ENCODE measurements at places on chromosomes 1 and 21.

- DNase-seq, result no peak
Observed at GRCh38 chr1:47924270-47925048, 72.7 kb downstream of the TRABD2B start.

DNA sequence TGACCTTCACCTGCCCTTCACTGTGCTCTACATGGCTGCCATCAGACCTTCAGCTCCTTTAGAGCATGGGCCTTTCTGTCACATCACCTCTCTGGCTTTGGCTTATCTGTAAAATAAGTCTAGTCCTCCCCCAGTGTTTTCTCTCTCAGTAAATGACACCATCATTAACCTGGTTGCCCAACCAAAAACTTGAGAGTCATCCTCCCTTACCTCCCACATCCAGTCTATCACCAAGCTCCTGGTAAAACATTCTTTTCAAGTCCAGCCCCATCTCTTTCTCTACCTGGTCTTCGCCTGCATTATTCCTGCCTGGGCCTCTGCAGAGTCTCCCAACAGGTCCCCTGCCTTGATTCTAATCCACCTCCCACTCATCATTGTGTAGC is 13.1 kb downstream of the SLC26A9 start:
- DNase-seq, result no peak

DNA sequence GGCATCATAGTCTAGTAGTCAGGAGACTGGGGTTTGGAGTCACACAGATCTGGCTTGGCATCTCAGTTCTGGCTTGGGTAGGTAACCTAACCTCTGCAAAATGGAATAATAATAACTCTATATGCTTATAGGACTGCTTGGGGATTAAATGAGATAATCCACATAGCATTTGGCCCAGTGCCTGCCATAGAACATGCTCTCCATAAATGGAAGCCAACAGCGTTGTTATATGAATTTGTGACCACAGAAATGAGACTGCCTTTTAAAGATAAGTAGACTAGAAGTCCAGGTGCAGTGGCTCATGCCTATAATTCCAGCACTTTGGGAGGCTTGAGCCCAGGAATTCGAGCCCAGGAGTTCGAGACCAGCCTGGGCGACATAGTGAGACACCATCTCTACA is 4.0 kb upstream of the OPRD1 start:
- no peak for DNase-seq

DNA sequence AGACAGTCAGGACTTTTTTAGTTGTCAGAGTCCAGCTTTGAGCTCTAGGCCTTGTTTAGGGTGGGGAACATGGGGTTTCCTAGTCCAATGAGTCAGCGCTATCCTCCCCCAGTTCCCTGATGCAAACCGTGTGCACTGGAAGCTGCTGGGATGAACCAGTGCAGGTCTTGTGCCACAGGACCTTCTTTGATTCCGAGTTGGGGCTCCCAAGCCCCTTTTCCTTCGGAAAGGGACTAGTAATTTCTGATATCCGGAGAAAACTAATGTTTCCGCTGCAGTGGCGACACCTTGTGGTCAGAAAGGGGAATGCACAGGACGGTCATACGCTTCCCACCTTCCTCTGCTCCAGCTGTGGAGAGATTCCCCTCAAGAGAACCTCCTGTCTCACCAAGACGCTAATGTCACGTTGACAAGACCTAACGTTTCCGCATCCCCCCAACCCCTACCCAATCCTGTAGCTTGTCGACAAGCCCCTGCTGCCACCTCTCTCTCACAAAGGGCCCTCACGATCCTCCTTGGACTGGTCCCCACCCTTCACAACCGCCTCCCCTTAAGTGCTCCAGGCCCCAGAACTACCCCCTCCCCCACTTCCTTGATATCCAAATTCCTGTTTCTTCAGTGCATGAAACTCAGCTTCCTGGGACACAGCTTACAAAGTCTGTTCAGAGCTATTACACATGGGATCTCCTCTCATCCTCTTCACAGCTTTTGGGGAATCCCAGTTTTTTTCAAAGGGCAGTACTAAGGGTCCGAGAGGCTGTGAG is 30.9 kb downstream of the GPA33 start:
- peak; percentile 43 for DNase-seq

GRCh38 chr1:163066686-163067085 is 2.5 kb upstream of the RGS4 start:
- DNase-seq, result no peak

- no peak for DNase-seq
Observed at GRCh38 chr1:188888386-188888785, 1589.3 kb downstream of the BRINP3 start.

DNA sequence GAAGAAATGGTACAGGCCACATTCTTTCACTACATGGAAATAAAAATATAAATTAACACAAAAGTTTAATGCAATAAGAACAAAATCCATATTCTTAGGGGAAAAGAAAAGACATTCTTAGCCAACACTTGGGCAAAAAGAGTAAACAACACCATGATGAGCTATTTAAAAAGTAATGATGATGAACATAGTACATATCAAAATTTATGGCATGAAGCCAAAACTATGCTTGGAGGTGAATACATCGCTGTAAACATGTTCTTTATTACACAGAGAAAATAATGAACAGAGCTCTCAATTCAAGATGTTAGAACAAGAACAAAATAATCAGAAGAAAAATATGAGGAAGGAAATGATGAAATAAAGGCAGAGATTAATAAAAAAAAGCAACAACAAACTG is 158.2 kb downstream of the ZSCAN20 start:
- DNase-seq, result no peak

DNA sequence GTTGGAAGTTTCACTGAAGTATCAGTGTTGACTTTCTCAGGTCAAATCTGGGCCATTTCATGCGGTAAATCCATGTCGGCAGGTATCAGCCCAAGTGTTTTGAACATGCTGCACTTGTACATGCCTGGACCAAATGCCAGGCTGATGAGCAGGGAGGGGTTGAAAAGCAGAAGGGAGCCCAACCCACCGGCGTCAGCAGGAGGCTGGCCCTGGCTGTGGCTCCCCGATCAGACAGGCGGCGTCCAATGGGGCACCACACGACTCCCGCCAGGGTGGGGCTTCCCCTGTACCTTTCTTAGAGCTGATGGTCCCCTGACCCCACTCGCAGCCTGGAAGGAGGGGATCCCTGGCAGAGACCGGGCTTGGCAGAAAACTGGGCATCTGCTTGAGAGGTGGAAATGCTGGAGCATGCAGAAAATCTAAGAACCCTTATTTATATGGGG is 540.0 kb downstream of the KIF26B start:
- DNase-seq, result no peak

GRCh38 chr1:26922901-26923300 is 1.4 kb downstream of the NUDC start:
- DNase-seq, result no peak

GRCh38 chr1:30793209-30793608 is 35.6 kb upstream of the LAPTM5 start:
- no peak for DNase-seq

- DNase-seq, result no peak
Observed at GRCh38 chr1:54099061-54099610, 45.7 kb downstream of the TCEANC2 start.

- DNase-seq, result no peak
Observed at GRCh38 chr1:45236136-45236535, 29.7 kb upstream of the ZSWIM5 start.
